ENCODE measurements at places on chromosomes 2 and 18.
A peak's percentile ranks its signal among the peaks of the same experiment; 100 is the strongest.

- DNase-seq = no peak
Measured at GRCh38 chr2:18907508-18907907, 318.1 kb upstream of the NT5C1B start.

- DNase-seq = no peak
Measured at GRCh38 chr2:130387804-130388203, 31.9 kb downstream of the PTPN18 start.

GRCh38 chr2:110925479-110925878, 193.1 kb downstream of the ACOXL start:
- DNase-seq = no peak

- DNase-seq = no peak
Measured at GRCh38 chr2:155099784-155100183, 401.3 kb downstream of the KCNJ3 start.

DNA sequence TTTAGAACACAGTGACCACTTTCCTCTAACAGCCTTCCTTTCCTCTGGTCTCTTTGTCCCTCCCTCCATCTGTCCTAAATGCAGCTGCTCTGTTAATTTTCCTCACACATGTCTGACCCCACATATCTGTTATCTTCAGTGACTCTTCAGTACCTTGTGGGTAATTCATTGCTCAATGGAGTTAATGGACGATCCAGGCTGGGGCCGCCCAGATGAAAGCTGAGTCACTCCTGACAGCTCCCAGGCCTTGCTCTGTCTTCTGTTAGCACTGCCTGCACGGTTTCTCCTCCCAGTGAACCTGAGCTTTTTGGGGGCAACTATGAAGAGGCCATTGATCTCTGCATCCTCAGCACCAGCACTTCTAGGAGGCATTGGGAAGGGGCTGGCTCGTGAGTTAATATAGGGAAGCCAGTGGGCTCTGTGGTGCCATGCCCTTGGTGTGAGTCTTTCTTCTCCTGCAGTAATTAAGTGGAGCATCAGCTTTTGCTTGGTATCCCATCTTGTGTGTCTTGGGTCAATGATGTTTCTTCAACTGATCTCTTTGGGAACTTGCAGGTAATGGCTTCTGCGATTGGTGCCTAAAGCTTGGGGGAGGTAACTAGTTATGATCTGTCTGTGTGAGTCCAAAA, 67.3 kb downstream of the SNORC start:
- peak; percentile 27 for DNase-seq

DNA sequence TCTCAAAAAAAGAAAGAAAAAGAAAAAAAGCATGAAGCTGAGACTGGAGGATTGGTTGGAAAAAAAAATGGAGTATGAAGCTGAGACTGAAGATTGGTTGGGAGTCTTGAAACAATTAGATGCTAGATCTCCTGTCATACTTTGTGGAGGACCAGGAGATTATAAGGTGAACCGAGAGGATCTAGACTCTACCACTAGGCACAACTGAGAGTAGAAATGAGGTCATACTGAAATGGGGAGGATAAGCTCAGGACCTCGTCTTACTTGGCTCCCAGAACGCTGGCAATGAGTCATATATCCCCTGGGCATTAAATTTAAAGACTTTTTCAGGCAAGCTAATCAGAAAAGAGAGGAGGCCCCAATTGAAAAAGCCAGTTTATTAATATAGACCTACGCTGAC, 3.3 kb upstream of the ORC2 start:
- peak; percentile 53 for DNase-seq

GRCh38 chr2:20339012-20339411, 11.6 kb downstream of the PUM2 start:
- DNase-seq = no peak

DNA sequence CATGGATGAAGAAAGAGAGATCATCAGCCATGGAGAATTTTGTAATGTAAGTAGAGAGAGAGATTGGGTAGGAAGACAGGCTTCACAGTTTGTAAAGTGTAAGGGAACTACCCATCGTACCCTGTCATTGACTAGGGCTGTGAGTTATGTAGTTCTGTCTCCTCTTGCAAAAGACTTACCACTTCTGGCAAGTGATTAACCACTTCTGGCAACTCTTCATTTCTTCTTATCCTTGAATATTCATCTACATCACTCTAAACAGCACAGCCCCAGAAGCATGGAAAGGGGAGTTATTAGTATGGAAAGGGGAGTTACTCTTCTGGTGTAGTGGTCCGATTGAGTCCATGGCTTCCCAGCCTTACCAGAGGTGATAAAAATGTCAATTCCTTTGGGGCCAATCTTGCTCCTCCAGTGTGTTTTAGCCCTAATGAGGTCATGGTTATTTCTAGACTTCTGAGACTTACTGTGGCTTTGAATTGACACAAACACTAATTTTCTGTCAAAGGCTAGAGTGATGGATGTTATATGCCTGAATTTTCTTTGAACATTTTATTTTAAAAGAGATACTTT, 52.0 kb downstream of the STAT1 start:
- peak; percentile 63 for DNase-seq

- DNase-seq = no peak
Measured at GRCh38 chr18:55264108-55264507, 304.8 kb upstream of the CCDC68 start.

- no peak for DNase-seq
Measured at GRCh38 chr2:236291911-236292310, 27.7 kb upstream of the ASB18 start.

- DNase-seq = no peak
Measured at GRCh38 chr2:4420032-4420431, 716.7 kb downstream of the DCDC2C start.

DNA sequence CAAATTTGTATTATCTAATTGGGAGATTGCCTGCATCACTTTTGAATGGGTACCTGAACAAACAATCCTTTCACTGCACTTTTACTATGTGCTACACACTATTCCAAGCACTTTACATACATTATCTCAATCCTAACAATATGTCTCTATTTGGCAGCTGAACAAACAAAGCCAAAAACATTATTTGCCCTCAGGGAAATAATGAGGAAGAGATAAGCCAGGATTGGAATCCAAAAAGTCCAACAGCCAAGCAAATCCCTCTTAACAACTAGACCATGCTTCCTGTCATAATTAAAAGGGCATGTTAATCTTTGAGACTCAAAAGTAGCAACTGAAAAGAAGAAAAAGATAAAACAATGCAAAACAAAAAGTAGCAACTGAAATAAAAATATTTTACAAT, 32.1 kb downstream of the RPRD1A start:
- peak; percentile 19 for DNase-seq

- peak; percentile 84 for DNase-seq
Measured at GRCh38 chr2:73020657-73021370, 50.7 kb downstream of the SFXN5 start.

GRCh38 chr2:3195641-3196476, 181.8 kb downstream of the EIPR1 start:
- no peak for DNase-seq

- peak; percentile 24 for DNase-seq
Measured at GRCh38 chr2:218478544-218478943, 59.6 kb downstream of the VIL1 start.

DNA sequence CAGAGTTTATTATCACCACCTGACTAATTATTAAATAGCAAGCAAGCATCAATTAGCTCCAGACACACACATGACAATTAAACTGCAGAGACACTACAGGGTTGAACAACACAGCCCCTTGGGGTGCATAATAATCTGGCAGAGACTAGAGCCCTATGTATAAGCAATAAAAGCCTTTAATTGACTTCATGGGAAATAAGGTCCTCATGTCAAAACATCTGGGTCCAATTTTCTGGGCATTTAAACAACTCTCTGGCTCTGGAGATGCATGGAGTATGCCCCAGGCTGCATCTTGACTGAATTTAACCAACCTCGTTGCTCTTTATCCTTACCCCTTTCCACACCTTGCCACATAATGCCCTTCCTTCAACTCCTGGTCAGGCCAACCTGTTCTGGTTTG, 270.7 kb upstream of the THUMPD2 start:
- peak; percentile 57 for DNase-seq

DNA sequence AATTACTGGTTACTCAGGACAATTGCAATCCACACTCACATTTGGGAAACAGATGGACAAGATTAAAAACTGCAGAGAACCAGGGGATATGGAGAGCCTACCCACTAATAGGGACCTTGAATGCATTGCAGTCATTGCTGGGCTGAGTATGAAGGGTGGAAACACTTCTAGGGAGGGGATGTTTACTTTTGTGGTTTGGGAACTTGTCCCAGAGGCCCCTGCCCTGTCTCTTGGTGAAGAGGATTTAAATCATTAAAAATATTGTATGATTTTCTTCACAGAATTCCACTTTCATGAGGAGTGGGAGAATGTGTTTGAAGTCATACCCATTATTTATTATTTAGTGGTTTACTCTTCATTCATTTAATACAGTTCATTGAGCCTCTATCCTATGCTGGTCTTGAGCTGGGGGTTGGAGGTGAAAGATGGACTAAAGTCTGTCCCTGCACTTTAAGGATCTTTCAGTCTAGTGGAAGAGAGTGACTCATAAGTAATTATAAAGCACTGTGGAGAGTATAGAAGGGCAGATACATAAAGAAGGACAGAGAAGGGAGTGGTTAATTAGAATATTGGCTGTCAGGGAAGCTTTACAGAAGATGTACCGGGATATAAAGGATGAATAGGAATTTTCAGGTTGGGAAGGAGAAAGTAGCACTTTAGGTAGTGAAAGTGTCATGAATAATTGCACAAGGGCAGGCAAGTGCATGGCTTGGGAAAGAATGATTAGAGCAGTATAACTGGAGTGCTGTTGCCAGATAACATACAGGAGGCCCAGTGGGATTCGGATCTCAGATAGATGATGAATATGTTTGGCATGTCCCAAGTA, 313.4 kb downstream of the LPIN1 start:
- peak; percentile 72 for DNase-seq

GRCh38 chr18:8847066-8847755, 141.9 kb downstream of the MTCL1 start:
- peak; percentile 52 for DNase-seq

- DNase-seq = no peak
Measured at GRCh38 chr2:10733566-10733925, 12.1 kb downstream of the ATP6V1C2 start.

GRCh38 chr2:160253440-160254188, 53.5 kb upstream of the ITGB6 start:
- DNase-seq = peak; percentile 43

GRCh38 chr18:77822632-77823031, 573.0 kb downstream of the GALR1 start:
- DNase-seq = no peak

DNA sequence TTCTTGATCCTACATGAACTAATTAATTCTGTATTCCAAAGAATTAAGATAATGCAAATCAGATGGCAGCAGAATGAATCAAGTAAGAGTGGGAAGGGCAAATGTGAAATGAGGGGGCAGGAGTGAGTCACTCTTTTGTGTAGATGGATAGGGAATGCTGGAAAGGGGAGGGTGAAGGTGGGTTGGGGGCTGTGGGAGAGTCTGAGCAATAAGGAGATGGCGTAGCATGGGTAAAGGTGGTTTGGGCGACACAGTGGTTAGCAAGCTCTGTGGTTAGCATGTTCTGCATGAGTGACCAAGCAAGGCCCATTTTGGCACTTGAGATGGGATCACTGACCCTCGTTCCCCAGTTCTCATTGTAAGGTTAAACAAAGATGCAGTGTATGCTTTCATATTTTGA, 20.4 kb downstream of the GPD2 start:
- no peak for DNase-seq

DNA sequence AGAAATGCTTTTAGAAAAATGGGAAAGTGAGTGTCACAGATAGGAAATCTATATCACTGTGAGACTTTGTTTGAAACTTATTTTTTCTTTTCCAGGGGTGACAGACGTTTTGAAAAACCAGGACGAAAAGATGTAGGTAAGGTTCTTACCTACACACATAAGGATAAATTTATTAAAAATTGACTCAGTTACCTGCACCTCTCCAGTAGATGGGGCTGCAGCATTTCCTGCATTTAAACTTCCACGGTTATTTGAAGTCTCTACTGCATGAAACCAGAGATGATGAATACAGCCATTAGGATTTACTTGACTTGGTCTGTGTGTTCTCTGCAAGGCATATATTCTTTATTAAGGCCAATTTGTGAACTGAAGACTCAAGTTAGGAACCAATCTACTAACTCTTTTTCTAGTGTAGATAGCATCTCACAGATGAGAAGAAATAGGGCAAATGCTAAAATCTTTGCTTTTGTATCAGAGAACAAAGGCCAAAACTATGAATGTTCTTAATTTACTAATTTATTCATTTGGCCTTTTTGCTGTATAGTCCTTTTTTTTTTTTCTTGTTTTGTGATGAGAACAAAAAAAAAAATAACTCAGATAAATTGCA, 15.0 kb downstream of the KCNJ13 start:
- peak; percentile 21 for DNase-seq

GRCh38 chr2:200479692-200480265, 30.1 kb downstream of the KCTD18 start:
- DNase-seq = peak; percentile 79

GRCh38 chr2:60167089-60167488, 386.4 kb downstream of the BCL11A start:
- no peak for DNase-seq

GRCh38 chr2:55518841-55519165, 715 bp upstream of the CFAP36 start:
- peak; percentile 1 for DNase-seq

GRCh38 chr2:57497489-57498096, 549.0 kb upstream of the VRK2 start:
- DNase-seq = peak; percentile 64

- no peak for DNase-seq
Measured at GRCh38 chr2:223980397-223980735, 23.1 kb downstream of the MRPL44 start.

DNA sequence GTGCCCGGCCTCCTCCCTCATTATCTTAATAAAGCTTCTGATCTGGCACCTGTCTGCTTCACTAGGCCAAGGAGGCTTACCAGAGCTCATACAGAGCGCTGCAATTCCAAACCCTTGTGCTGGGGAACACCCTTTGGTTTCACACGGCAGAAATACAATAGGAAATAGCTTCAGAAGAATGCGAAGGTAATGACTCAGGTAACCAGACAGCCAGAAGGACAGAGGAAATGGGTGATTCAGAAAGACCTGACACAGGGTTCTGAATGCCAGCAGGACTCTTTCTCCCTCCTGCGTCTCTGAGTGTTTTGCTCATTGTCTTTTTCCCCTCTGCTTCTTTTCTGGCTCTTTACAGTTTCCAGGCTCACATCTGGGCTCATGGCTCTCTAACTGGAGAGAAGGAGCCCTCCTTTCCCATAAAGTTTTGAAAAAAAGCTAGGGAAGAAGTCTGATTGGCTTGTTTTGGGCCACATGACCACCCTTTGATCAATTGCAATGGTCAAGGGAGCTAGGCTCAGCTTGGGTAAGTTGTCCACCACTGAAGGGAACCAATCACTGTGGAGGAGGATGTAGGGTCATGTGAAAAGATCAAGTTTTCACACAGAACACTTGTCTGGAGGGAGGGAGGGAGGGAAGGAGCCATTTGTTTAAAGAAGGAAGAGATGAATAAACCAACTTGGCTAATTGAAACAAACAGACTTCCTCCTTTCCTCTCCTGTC, 90.5 kb upstream of the UPP2 start:
- no peak for DNase-seq

- DNase-seq = no peak
Measured at GRCh38 chr2:105379741-105380186, 19.1 kb downstream of the FHL2 start.

GRCh38 chr18:80233899-80234298, 13.4 kb downstream of the PARD6G start:
- no peak for DNase-seq

GRCh38 chr18:38759457-38759856, 1193.9 kb upstream of the CELF4 start:
- DNase-seq = no peak

Data from AG10803 (cell line).